Suppressor macrophage (primary cell): ENCODE measurements at places on chromosomes 4 and X.

DNA sequence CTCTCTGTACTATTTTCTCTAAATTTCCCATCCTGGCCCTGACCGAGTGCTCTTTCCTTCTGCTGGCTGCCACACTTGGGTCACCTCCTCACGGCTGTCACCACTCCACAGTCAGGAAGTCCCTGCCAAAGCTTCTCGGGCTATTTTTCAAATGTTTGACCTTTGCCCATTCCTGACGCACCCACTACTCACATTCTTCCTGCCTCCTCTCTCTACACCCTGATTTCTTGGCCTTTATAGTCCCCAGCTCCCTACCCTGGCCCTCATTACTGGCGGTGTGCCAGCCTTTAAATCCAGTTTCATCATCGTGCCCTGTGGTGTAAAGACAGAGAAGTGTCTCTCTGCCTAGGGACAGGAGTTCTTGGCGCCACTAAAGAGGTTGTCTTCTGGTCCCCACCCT is 46.4 kb upstream of the GATB start:
- DNase-seq, result no peak

DNA sequence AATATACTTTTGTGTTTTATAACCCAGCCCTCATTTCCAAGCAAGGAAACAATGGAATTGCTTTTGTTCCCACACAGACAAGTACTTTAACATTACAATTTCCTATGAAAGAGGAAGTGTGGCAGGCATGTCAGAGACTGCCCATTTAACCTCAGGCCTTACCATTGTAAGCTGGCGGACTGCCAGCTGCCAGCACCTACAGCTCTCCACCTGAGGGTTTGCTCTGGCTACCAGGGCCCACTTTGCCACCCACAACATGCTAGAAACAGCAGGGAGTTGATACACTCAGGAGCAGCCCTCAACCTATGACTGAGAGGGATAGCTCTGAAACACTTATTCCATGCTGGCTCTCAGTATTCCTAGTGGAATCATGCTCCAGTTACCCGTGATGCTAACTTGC is 152.3 kb upstream of the PRDX4 start:
- no peak for DNase-seq

DNA sequence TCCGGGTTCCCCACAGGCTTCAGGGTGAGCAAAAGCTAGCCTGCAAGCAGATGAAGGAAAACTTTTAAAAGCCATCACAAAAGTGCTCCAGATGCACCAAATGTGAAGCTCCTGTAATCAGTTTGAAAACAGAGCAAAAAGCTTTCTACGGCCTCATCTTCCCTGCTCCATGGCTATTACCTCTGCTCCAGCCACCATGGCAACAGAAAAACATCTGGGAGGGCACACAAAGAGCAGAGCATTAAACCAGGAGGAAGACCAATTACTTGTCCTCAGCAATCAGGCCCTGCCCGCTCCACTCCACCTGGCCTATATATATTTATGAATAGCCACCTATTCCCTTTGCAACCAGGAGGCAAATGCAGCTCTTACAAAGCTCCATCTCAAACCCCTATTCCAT is 33.6 kb downstream of the TMEM154 start:
- no peak for DNase-seq

DNA sequence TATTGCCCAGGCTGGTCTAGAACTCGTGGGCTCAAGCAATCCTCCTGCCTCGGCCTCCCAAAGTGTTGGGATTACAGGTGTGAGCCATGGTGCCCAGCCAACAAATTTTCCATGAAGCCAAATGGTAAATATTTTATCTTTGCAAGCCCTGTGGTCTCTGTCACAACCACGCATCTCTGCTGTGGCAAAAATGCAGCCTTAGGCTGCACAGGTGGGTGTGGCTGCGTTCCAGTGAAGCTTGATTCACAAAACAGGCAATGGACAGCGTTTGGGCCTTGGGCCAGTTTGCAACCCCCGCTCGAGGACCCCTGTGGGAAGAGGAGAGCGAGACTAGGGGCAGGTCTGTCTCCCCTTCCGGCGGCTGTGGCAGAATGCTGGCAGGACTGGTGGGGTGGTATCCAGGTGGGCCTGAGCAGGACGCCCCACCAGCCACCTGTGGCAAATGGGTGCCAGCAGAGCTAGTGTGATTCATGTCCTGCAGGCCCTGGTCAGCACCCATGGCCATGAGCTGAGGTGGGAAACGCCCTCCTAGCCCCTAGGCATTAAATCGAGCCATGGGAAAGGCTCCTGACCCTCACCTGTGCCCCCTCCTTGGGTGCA is 19.7 kb downstream of the HTRA3 start:
- DNase-seq, result no peak

- DNase-seq, result no peak
Observed at GRCh38 chr4:118883861-118884260, 4.8 kb upstream of the SYNPO2 start.

- no peak for DNase-seq
Observed at GRCh38 chr4:111274486-111274885, 651.6 kb upstream of the PITX2 start.

DNA sequence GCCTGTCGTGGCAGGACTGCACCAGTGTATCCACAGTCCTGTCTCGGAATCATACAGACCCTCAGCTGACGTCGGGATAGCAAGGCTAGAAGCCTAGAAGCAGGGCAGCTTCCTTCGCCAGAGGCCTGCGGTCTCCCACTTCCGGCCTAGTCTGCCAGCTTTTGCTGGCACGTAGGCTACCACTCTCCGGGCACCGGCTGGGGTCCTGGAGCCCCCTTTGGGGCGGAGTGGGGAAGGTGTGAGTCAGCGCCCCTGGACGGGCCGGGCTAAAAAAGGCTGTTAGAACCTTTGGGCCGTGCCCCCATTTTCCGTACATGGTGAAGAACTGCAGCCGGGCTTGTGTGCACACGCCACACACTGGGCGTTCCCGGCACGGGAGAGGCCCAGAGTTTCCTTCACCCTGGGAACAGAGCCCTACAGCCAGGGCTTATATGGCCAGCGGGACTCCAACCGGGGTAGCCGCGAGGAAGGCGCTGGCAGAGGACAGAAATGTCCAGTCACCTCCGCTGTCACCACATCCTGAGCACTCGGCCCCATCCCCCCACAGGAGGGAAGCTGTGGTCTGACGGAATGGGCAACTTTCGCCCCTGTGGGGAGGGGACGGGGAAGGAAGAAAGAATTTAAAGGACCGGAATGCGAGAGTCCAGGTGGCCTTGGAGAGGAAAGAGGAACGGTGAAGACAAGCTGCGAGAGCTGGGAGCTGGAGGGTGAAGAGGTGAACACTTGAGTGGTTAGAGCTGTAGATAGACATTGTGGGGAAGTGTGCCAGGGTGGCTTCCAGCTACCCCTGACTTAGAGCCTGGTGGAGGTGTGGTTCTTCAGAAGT is 4.6 kb downstream of the MAGIX start:
- DNase-seq, result peak; percentile 79

- DNase-seq, result no peak
Observed at GRCh38 chr4:110586131-110586850, 36.6 kb downstream of the PITX2 start.

DNA sequence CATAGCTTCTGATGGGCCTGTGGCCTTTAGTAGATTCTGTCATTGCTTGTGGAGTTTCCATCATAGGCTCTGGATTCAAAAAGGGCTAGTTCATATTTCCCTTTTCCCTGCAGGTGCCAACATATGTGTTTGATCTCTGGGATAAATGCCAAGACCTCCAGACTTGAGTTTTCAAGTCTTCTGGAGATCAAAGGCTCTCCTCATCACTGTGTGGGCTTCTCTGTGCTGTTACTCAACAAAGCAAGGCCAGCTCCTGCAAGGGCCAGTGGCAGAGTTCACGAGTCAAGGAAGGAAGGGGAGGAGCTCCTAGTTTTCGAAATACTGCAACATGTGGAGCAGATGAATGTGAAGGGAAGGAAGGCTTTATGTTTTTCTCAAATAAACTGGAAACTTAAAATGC is 62.7 kb upstream of the SCML1 start:
- peak; percentile 67 for DNase-seq

GRCh38 chrX:96776966-96777365 is 92.3 kb downstream of the DIAPH2 start:
- no peak for DNase-seq

DNA sequence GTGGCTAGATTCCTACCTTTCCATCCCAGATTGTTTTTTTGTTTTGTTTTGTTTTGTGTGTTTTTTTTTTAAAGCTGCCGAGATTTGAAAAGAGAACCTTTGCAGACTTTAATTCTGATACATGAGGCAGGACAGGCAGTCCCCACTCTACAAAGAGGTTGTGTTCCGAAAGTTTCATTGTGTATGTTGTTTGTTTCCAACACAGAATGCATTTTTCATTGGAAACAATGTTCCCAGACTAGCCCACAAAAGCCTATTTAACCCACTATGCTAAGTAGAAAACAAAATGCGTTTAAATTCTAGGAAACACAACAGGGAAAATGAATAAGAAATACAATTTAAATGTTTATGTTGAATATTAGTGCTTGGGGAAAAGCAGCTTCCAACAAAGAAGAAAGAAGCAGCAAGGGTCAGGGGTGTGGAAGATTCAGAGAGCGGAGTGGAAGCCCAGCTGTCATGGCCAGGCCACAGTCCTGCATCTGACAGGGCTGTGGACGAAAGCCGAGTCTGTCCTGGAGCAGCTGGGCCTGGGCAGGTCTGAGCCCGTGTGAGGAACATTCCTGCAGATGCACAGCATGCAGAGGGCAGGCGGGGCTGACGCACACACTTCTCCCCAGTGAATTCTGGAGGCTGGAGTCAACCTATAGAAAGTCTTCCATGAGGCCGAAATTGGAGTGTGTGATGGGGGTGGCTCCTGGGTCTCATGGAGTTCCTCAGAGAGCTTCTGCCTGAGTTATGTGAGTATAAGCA is 12.4 kb upstream of the SETD7 start:
- no peak for DNase-seq

DNA sequence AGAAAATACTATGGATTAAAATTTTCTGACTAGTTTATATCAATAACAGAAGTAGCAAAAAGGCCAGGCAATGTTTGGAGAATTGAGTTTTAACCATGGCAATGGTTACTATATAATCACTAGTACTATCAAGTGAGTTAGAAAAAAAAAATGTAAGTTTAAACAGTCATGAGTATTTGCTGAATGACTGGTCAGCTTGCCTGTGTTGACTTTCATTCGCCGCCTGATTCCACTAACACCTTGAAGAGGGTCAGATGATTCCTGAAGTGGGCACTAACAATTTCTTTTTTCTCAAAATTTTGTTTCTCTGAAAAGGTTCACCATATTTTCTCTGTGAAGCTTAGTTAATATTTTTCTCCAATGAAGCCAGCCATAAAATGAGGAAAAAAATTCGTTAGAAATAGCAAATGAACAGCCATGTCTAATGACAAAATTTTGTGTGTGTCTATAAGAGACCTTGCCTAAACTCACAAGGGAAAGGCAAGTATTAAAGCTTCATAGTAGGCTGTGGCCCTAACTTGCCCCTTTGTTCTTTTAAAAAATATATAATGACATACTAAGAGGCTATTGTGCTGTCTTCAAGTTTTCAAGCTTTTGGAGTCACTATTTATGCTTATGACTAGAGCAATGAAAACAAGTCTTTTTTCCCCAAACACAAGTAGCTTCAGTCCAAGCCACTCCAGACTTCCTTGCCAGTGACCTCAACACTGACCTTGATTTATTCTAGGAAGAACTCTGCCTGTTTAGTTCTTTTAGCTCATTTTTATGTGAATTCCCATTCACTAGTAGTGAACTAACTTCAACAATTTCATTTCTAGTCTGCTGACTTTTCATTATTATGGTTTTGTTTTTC is 18.4 kb upstream of the FHDC1 start:
- DNase-seq, result no peak

DNA sequence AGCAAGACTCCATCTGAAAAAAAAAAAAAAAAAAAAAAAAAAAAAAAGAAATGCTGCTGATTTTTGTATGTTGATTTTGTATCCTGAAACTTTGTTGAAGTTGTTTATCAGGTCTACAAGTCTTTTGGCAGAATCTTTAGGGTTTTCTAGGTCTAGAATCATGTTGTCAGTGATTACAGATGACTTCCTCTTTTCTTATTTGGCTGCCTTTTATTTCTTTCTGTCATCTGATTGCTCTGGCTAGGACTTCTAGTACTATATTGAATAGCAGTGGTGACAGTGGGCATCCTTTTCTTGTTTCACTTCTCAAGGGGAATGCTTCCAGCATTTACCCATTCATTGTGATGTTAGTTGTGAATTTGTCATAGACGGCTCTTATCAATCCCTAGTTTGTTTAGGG is 334.4 kb downstream of the SPRY1 start:
- DNase-seq, result no peak

GRCh38 chr4:43835869-43836268 is 612.7 kb downstream of the KCTD8 start:
- DNase-seq, result no peak

DNA sequence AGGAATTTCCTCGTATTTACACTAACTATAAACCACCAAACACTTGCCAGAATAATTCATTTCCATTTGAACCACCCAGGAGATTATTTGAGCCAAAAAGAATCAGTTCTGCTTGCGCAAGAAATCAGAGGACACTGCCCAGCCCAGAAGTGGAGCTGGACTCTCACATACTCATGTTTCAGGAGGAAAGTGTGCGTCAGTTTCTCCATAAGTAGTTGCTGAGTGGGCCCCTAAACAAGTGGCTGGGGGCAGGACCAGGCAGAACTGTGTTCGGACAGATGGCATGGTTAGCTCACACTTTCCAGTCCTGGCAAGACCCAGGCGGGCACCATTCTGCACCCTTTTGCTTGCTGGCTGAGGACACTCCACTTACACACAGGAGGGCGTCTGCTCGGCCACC is 38.8 kb downstream of the BTC start:
- DNase-seq, result no peak

GRCh38 chr4:141473952-141474351 is 162.4 kb upstream of the IL15 start:
- no peak for DNase-seq

GRCh38 chrX:103847174-103847870 is 15.3 kb upstream of the RAB9B start:
- DNase-seq, result no peak

- DNase-seq, result no peak
Observed at GRCh38 chrX:122389005-122389404, 795.1 kb upstream of the GRIA3 start.

GRCh38 chr4:40953283-40954087 is 203.7 kb downstream of the NSUN7 start:
- no peak for DNase-seq

DNA sequence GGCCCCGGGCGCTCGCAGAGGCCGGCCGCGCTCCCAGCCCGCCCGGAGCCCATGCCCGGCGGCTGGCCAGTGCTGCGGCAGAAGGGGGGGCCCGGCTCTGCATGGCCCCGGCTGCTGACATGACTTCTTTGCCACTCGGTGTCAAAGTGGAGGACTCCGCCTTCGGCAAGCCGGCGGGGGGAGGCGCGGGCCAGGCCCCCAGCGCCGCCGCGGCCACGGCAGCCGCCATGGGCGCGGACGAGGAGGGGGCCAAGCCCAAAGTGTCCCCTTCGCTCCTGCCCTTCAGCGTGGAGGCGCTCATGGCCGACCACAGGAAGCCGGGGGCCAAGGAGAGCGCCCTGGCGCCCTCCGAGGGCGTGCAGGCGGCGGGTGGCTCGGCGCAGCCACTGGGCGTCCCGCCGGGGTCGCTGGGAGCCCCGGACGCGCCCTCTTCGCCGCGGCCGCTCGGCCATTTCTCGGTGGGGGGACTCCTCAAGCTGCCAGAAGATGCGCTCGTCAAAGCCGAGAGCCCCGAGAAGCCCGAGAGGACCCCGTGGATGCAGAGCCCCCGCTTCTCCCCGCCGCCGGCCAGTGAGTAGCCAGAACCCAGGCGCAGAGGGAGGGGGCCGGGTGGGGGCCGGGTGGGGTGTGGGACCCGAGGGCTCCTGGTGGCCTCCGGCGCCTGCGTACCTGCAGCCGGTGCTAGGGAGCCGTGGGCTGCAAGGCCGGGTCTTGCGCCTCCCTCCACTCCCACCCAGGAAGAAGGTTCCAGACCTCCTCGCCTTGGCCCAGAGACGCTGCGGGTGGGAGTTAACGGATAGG is 534 bp downstream of the MSX1 start:
- no peak for DNase-seq
